ENCODE measurements at places on chromosomes 7 and 10.

- DNase-seq, result peak; percentile 20
These were observed 83.5 kb downstream of the ZNF777 start for GRCh38 chr7:149377386-149377785.

GRCh38 chr10:64773357-64773756, 1252.2 kb downstream of the REEP3 start:
- DNase-seq, result no peak

DNA sequence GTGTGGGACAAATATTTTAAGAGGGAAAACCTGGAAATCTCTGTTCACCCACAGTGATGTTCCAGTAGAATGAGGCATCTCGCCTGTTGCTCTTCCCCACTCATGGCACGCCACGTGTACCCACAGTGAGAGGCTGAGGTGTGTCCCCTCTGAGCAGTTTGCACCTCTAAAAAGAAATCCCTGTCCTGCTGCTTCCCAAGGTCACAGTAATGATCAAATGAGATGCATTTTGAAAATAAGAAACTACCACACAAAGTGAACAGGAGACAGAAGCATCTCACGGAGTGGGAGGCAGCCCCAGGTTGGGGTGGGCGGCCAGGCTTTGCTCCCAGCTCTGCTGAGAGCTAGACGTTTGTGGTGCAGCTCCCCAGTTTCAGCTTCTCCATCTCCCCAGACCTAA, 12.4 kb upstream of the ZNF777 start:
- no peak for DNase-seq

- DNase-seq, result no peak
These were observed 127.6 kb downstream of the CCNY start for GRCh38 chr10:35463878-35464277.

- DNase-seq, result no peak
These were observed 48.5 kb upstream of the NXPH1 start for GRCh38 chr7:8384901-8385300.

DNA sequence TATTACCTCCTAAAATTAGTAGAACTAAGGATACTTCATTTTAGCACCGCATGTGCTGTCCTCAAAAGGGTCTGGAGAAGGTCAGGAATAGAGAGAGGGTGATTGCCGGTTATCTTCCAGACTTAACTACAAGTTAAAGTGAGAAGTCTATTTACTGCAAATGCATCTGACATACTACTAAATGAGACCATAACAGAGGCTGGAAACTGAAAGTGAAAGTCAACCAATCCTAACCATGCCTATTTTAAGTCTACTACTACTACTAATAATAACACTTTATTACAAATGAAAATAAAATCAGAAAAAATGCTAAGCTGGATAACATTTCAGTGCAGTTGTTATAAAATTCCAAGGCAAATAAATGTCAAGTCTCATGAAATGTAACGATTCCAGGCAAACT, 244.7 kb downstream of the KIF20B start:
- DNase-seq, result no peak

GRCh38 chr10:102150970-102151773, 1.0 kb upstream of the NOLC1 start:
- no peak for DNase-seq

DNA sequence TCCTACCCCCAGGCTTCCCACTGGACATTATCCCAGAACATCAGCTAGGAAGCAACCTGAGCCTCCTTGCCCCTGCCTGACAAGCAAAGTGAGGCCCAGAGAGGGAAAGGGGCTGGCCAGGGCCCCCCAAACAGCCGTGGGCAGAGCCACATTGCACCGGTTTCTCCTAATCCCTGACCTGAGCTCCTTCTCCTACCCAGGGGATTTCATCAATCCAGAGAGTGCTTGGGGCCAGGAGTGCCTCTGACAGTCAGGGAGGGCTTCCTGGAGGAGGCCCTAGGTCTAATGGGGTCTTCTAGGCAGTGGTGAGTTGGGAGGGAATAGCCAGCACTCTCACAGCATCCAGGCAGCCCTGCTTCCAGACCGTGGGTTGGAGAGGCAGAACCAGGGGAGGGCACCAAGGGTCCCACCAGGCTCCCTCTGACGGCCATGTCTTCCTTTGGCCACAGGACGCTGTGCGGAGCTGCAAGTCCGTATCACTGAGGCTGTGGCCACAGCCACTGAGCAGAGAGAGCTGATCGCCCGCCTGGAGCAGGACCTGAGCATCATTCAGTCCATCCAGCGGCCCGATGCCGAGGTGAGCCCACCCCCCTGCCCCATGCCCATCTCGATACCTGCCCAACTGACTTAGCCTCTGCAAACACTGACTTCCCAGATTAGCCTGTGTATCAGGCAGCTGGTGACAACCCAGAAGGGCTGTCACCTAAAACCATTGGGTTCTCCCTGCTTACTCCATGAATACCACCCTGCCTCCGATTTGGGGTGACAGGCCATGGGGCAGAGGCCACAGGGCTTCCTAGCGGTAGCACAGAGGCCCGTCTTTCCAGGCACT, 13.5 kb upstream of the SH2B2 start:
- no peak for DNase-seq

DNA sequence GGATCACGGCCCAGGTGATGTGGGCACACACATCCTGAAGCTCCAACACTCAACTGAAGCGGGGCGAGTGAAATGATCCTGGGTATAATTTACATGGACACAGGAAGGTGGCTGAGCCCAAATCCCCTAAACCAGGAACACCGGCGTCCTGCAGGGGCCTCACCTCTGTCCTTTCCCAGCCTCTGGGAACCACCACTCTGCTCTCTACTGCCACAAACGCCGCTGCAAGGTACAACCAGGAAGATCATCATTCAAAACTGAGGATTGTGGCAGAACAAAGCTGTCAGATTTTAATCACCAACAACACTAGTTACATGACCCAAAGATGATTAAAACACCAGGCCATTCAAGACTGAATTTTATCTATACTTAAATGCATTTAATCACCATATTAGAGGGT, 104.0 kb downstream of the DIP2C start:
- DNase-seq, result no peak

- DNase-seq, result no peak
These were observed 11.6 kb upstream of the CAMK1D start for GRCh38 chr10:12337453-12338372.

GRCh38 chr10:69457771-69458237, 6.5 kb downstream of the TSPAN15 start:
- no peak for DNase-seq

- DNase-seq, result peak; percentile 72
These were observed 8.0 kb downstream of the RSU1 start for GRCh38 chr10:16809074-16809718.

DNA sequence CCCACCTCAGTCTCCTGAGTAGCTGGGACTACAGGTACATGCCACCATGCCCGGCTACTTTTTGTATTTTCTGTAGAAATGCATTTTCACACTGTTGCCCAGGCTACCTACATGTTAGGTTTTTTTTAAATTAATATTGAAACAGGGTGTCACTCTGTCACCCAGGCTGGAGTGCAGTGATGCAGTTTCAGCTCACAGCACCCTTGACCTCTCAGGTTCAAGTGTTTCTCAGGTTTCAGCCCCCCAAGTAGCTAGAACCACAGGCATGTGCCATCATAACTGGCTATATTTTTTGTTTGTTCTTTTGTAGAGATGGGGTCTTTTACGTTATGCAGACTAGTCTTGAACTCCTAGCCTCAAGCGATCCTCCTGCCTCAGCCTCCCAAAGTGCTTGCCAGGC, 32.4 kb upstream of the ZMIZ2 start:
- no peak for DNase-seq

GRCh38 chr7:48083114-48083830, 5.8 kb upstream of the UPP1 start:
- DNase-seq, result no peak

GRCh38 chr7:9961161-9961922, 1012.3 kb upstream of the PHF14 start:
- no peak for DNase-seq

DNA sequence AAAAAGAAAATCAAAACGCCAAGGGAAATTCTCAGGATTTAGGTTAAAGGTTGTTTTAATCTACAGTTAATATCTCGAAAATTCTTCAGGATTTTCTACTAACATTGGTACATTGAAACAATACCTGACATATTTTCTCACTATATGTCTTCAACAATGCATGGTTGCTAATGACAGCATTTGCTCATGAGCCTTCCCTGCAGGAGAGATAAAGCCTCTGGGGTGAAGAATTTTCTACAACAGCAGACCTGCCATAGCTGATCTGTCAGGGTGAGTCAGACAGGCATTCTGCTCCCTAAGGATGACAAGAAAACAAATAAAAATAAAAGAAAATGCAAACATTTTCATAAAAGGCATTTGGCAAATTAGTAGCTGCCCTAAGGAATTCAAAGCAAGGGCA, 11.7 kb upstream of the GPR37 start:
- DNase-seq, result no peak

- no peak for DNase-seq
These were observed 3.0 kb upstream of the PON1 start for GRCh38 chr7:95327356-95327755.

GRCh38 chr10:116740971-116741370, 1.4 kb downstream of the HSPA12A start:
- DNase-seq, result no peak

DNA sequence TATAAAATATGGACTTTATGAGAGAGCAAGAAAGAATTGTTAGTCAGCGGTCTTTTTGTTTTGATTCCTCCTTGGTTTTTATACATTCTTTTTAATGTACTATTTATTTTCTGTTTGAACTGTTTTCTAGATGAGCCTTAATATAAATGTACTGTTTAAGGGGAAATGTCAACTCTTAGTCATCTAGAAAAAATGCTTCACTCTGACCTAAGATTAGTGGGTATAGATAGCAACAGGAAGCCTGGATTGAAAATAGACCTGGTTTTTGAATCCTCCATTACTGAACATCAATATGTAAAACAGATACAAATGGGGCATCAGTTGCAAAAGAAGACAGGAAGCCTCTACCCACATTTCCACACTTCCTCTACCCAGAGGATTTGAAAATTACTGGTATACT, 87.8 kb downstream of the CHRM2 start:
- no peak for DNase-seq

DNA sequence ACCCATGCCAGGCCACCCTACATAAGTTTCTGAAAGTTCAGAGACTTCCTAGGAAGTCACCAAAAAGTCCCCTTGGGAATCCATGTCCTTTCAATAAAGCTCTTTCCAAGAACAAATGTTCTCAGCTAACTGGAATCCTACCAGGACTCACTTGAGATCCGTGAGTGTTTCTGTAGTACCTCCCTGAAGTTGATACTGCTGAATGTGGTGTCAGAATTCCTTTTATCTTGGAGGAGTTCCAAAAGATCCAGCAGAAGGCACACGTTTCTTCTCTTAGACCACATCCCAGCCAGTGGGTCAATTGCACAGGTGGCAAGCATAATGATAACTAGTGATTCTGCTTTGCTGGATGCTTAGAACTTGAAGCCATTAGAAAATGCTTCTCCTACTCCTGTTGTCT, 689.7 kb upstream of the IGFBP3 start:
- no peak for DNase-seq

DNA sequence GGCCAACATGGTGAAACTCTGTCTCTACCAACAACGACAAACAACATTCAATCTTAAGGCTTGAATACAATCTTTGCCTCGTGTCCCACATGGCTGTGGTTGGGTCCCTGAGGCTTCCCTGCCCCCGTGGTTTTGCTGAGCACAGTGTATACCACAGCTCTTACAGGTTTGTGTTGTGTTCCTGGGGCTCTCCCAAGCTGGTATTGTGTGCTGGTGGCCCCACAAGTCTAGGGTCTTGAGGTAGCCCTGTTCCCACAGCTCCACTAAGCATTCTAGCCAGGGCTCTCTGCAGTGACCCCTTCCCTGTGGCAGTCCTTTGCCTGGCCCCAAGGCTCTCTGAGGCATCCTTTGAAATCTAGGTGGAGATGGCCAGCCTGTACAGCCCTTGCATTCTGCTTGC, 68.0 kb upstream of the CCNY start:
- DNase-seq, result no peak

DNA sequence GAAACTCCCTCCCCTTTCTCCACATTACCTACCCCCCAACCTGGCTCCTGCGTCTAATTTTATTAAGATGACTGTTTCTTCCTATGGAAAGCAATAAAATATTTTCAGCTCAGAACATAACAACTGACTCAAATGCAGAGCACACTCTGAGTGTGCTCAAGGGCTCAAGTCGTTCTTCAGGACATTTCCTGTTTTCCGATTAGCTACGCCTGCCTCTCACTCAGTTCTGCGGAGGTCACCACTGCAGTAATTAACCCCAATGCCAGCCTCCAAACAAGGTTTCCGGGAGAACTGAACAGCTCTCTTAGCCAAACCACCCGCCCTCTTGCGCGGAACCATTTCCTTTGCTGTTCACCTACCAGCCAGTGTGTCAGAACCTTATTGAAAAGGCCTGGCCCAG, 19.3 kb downstream of the MYOF start:
- DNase-seq, result no peak

DNA sequence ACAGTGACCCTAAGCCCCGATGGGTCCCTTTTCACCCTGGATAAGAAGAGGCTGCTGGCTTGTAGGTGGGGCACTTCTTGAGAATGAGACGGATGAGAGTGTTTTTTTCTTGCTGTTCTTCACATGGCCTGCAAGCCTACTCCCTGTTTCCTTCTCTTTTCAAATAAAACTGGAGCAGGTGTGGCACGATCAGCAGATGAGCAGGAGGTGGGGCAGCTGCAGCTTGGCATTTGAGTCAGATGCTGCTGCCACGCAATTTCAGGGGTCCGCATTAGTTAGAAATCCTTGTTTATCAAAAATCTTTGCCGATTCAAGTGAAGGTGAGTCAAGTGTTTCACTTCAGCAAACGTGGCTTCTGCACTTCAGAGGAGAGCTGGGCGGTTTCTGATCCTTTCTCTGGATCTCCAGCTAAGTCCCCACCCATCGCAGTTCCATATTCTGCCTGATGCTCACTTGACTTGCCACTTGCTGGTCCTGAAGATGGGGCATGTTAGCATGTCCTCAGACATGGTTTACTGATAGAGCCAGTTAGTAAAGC, 20.8 kb downstream of the WDFY4 start:
- DNase-seq, result peak; percentile 60

DNA sequence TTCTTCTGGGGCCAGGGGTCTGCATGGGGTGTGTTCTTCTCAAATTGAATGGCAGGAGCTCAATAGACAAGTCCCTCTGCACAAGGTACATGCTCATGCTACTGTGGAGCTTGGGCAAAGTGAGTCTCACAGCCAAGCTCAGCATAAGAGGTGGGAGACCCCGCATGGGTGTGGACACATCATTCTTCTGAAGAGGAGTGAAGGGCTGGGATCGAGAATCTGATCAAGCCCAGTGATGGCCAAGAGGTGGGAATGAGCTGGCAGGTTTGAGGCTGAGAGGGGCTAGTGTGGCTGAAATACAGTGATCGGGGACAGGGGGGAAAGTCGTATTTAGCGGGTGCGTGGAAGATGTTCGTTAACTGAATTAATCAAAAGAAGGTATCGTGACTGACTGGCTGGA, 32.6 kb downstream of the CDH23 start:
- no peak for DNase-seq

DNA sequence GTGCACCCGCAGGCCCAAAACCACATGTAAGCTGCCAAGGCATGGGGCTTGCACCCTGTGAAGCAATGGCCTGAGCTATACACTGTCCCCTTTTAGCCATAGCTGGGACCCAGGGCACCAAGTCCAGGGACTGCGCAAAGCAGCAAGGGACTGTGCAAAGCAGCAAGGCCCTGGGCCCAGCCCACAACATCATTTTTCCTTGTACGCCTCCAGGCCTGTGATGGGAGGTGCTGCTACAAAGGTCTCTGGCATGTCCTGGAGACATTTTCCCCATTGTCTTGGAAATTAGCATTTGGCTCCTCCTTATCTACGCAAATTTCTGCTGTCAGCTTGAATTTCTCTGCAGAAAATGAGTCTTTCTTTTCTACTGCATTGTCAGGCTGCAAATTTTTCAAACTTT, 24.8 kb downstream of the ARHGAP19 start:
- DNase-seq, result no peak

All from NCI-H146 (cell line).